ENCODE measurements at places on chromosomes 4 and X.

GRCh38 chr4:158521484-158522088 lies at the start of gene RXFP1:
RXFP1 (plus strand) TSS chr4:158521882; CDS start chr4:158521977, 95 bp downstream.
- no peak for DNase-seq

DNA sequence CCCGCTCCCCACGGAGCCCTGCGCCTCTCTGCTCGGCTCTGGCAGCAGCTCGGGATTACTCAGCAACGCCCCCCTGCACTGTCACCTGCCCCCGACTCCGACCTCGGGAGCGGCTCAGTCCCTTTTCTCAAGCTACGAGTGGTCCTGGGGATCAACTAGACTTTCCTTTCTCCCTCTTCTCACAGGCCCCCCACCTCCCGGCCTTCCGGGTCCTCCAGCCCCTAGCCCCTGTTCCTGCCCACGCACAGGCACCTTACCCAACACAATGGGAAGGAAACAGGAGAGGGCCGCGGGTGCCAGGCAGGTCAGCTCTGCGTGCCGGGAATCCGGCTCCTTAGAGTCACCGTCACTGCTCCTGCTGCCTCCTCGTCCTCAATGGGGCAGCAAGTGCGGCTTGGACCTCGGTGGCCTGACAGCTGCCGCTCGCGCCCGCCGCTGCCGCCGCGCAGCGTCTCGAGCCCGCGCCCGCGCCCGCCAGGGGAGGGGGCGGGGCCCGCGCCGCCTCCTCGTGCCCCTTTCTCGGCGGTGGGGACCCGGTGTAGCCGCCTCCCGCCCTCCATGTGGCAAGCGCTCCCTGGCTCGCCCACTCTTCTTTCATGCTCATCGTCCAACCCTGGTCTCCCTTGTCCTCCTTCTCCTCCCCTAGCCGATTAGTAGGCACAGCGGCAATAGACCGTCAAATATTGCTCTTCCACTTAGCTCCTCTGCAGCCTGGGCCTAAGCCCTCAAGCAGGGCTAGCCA lies at the start of gene RAB9B:
TSS of gene RAB9B (minus strand) at position 455 of the 742 bp plus-strand sequence. CDS start 6,473 bp downstream, outside the sequence.
- peak; percentile 28 for DNase-seq

DNA sequence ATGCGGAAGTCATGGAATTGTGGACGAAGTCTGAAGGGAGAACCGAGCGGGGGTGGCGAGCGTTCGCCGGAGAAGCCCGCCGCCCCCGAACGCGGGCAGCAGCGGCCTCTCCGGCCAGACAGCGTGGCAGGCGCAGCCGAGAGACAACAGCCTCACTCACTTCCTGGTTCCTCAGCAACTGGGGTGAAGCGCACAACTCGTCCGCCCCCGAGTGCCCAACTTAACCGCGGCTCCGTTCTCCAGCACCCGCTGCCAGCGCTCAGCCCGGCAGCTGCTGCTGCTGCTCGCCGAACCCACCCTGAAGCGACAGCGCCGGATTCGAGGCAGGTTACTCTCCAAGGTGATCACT lies 68.0 kb downstream of the NOCT start:
- peak; percentile 86 for DNase-seq

DNA sequence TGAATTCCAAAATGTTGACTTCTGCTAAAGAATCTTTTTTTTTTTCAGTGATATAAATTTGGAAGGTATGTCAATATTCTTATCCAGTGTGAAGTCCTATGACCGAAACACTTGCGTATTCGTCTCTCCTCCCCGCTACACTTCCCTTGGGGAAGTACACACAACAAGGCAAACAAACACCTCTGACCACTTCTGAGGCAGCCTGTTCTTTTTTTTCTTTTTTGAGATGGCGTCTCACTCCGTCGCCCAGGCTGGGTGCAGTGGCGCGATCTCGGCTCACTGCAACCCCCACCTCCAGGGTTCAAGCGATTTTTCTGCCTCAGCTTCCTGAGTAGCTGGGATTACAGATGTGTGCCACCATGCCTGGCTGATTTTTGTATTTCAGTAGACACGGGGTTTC lies 78.1 kb upstream of the DHRSX start:
- DNase-seq = no peak

DNA sequence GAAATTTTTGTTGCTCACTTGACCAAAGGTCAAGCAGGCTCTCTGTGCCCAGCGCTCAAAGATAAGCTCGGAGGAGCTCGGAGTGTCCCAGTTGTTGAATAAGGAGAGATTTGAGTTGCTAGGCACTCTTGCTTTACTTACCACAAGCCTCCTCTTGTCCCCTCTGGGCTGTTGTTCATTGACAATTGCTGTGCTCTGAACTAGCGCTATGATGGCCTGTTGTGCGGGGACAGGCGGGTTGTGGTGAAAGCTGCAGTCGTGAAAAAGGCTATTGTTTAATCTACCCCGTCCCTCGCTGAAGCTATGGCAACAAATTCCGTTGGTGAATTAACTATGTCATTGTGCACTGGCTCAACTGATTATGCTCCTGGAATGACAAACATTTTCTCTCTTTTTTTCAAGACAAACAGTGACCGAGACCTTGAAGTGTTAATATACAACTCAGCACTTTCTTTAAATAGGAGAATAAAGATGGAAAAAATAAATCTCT lies 21.0 kb upstream of the POLA1 start:
- DNase-seq = no peak

DNA sequence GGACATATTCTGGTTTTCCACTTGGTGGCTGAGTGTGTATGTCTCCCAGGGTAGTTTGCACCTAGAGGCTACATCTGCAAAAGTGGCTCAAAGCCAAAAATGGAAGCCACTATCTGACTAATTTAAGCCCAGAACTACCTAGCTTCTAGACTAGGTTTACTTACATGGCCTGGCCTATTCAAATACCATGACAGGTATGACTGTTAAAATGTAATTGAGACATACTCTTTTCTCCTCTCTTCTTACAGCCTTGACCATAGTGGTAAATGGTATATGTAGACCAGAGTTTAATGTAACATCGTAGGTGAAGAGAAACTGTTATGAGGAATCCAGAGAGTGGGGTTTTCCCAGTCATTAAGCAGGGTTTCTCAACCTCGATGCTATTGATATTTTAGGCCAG lies 2.6 kb upstream of the TRPC5 start:
- no peak for DNase-seq

DNA sequence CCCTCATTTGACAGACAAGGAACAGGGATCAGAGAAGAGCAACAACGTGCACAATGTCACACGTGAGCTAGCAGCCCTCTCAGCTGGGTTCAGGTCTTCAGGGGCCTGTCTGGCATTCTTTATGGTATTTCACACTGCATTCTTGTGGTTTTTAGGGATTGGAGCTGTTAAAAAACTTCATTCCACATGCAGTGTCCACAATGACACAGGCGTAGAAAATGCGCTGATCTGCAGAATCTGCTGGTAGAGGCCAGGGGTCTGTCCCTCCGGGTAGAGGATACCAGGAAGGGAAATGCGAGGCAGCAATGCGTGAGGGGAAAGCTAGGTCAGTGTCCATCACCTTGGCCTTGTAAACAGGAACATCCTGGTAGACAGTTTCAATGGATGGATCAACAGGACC lies 36.6 kb downstream of the MAP7D3 start:
- DNase-seq = no peak

- DNase-seq = no peak
Measured at GRCh38 chr4:85824166-85824945, 349.4 kb downstream of the ARHGAP24 start.

DNA sequence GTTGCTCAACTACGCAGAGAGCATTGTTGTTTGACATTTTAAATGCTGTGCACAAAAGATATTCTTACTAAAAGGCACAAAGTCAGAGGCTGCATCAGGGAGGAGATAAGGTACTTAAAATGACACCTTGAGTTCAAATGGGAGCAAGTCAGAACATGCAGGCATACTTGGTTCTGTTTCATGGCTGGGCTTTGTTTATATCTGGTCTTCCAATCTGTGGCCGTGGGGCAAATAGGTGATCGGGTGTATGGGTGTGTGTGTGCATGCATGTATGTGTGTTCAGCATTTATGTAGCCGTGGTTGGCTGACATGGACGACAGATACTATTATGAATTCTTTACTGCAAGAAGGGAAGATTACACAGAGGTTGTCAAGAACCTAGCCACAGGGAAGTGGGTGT lies 106.1 kb downstream of the RASL11B start:
- no peak for DNase-seq

GRCh38 chr4:78766026-78766425 lies 10.1 kb upstream of the BMP2K start:
- no peak for DNase-seq
